ENCODE measurements at places on chromosomes 12 and 14.

- DNase-seq = no peak
Observed at GRCh38 chr14:104040539-104040938, 45.0 kb upstream of the ASPG start.

DNA sequence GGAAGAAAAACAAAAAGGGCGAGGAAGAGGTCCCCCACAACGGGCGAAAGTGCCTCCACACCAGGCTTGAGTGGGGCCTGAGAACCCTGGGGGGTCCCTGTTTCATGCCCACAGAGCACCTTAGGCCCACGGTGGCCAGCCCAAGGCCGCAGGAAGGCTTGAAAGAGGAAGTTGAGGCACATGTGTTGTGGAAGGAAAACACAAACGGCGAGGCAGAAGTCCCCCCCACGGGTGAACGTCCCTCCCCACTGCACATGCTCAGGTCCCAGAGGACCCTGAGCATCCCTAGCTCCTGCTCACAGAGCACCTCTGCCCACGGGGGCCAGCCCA is 371.5 kb downstream of the ALG10 start:
- DNase-seq = no peak

GRCh38 chr12:49779581-49779980 is 38.2 kb downstream of the TMBIM6 start:
- DNase-seq = no peak

DNA sequence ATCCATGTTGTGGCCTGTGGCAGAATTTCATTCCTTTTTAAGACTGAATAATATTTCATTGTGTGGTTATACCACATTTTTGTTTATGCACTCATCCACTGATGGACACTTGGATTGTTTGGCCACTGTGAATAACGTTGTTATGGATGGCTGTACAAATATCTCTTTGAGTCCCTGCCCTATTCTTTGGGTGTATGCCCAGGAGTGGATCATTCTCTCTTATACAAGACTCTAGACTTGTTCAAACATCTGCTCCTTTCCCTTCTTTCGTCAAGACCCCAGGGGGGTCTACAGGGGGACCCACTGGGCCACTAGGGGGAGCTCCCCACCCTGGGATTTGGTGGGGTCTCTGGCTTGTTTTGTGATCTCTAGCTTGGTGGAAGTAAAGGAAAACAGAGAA is 77.4 kb downstream of the FBXL14 start:
- DNase-seq = peak; percentile 94

- DNase-seq = peak; percentile 37
Observed at GRCh38 chr12:104469523-104469922, 12.8 kb downstream of the CHST11 start.

GRCh38 chr12:96228566-96229248 is 34.5 kb downstream of the ELK3 start:
- DNase-seq = no peak

GRCh38 chr14:75335571-75335970 is 56.9 kb downstream of the FOS start:
- no peak for DNase-seq

GRCh38 chr12:46218322-46219095 is 50.3 kb downstream of the SLC38A1 start:
- DNase-seq = no peak

DNA sequence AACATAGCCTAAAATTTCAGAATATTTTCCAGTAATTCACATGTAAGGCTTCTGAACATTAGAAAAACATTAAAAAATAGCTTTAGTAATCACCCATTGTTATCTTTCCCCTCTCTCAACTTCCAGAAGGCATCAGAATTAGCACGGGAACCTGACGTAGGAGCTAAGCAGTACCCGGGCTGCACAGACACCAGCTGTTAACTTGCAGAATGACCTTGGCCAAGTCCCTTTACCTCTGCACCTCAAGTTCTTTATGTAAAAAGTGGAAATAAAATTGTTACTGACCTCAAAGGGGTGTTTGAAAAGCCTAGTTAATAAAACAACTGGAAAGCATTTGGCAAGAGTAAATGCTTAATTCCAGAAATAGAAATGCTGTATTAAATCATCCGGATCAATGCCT is 7.2 kb downstream of the TPH2 start:
- DNase-seq = no peak

- no peak for DNase-seq
Observed at GRCh38 chr12:93335603-93336162, 42.0 kb upstream of the NUDT4 start.

DNA sequence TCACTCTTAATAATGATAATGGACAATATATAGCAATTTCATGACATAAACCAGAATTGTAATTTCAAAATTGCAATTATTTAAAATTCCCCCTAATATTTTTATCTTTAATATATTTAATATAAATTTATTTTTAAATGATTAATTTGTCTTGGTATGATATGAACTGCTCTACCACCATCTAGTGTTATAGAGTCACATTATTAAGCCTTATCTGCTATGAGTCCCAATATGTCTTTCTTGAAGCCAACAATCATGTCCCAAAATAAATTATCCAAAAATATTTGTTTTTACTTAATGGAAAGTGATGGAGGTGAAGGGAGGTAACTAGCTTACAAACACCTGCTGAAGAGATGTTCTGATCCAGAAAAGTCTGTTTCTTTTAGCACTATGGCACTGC is 151.4 kb downstream of the KCNC2 start:
- no peak for DNase-seq

- no peak for DNase-seq
Observed at GRCh38 chr14:55272387-55272786, 1.2 kb downstream of the FBXO34 start.

- no peak for DNase-seq
Observed at GRCh38 chr12:120276734-120277133, 11.2 kb upstream of the PXN start.

GRCh38 chr12:87155621-87156020 is 873.6 kb downstream of the C12orf50 start:
- DNase-seq = no peak

DNA sequence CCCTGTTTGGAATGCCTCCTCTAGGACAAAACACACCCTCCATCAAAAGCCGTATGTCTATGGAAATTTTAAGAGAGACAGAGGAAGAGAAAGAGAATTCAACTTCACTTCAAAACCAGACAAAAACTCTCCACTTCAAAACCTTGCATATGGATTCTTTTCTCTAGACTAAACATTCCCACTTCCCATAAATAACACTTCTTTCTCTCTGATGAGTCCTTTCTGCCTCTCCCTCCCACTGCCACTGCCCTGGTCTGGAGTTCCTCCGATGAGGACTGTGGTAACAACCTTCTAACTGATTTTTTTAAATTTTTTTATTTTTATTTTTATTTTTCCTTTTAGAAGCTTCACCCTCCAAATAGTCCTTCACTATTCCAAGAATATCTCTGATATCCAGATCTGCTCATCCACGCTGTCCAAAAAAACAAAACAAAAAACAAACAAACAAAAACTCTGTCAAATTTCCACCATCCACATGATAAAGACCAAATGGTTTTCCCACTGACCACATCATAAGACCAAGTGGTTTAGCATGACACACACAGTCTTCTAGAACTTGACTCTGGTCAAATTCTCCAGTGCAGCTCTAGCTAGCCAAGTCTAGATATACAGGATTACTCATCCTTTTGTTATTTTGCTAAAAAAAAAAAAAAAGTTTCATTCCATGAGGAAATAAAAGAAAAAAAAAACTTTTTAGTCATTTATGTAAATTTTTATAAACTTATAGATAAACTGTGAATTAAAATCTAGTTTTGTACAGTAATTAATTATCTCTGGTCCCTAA is 256.0 kb downstream of the PPFIA2 start:
- DNase-seq = no peak

GRCh38 chr14:57771801-57772200 is 94.1 kb downstream of the SLC35F4 start:
- no peak for DNase-seq

GRCh38 chr12:31887109-31887811 is 72.0 kb upstream of the RESF1 start:
- no peak for DNase-seq

- DNase-seq = no peak
Observed at GRCh38 chr14:67762051-67762450, 54.3 kb downstream of the ZFYVE26 start.

- DNase-seq = no peak
Observed at GRCh38 chr14:21406213-21406612, 22.4 kb upstream of the SUPT16H start.

DNA sequence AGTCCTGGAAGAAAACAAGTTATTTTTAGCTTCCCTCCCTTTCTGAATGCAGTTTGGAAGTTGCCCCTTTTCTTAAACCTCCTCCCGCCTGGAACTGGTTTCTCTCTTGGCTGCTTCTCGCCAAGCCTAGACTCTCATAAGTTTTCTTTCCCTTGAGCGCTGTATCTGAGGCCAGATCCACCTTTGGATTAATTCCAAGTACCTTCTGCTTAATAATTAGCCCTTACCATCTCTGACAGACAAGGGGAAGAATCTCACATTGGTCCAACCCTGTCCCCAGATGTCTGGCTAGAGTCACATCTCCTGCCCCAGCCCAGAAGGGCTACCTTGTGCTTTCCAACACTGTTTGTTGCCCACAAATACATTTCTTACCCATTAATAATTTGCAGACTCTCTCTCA is 161.8 kb upstream of the RGS6 start:
- DNase-seq = no peak

GRCh38 chr12:132506328-132507160 is 16.6 kb downstream of the FBRSL1 start:
- DNase-seq = peak; percentile 79

- peak; percentile 73 for DNase-seq
Observed at GRCh38 chr12:54428050-54429013, 9.3 kb upstream of the ITGA5 start.

GRCh38 chr14:90381999-90382451 is 14.8 kb upstream of the CALM1 start:
- peak; percentile 81 for DNase-seq

GRCh38 chr14:70822530-70823185 is 13.3 kb upstream of the MAP3K9 start:
- DNase-seq = peak; percentile 94

GRCh38 chr14:30621354-30621939 is 672 bp upstream of the SCFD1 start:
- DNase-seq = peak; percentile 61

- no peak for DNase-seq
Observed at GRCh38 chr14:66440801-66441200, 45.4 kb upstream of the CCDC196 start.

GRCh38 chr12:94762943-94763342 is 112.6 kb upstream of the TMCC3 start:
- DNase-seq = no peak

- DNase-seq = peak; percentile 86
Observed at GRCh38 chr14:59632381-59632780, 55.8 kb upstream of the CCDC175 start.

DNA sequence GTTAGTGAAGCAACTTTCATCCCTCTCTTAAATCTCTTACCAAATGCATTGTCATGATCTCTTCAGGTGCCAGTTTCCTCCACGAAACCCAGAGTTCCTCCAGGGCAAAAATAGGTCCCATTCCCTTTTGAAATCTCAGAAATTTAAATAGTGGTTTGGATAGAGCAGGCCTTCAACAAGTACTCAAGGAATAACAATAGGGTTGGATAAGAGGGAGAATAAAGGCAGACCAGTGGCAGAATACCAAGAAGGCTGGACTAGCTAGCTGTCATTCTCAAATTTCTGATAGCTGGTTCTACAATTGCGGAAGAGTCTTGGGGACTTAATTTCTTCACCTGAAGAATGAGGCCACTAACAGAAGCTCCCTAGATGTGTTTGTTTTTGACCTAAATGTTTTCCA is 62.5 kb downstream of the PKP2 start:
- DNase-seq = no peak

DNA sequence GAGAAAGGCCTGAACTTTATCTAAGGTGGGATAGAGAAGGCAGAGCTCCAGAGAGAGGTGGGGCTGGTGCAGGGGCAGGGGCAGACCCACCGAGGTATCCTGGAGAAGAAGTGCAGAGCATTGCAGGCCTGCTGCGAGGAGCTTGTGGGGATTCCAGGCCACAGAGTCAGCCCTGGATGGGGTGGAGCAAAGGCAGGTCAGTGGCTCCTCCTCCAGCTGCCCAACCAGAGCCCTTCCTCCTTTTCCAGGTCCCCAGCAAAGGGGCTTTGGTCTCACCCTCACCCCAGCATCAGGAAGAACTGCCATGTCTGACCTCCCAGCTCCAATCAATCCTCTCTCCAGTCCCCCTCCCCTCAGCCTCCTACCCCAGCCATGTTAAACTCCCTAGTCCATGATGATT is 19.8 kb upstream of the ZNF740 start:
- no peak for DNase-seq

GRCh38 chr12:97017213-97017612 is 110.2 kb downstream of the NEDD1 start:
- DNase-seq = no peak

DNA sequence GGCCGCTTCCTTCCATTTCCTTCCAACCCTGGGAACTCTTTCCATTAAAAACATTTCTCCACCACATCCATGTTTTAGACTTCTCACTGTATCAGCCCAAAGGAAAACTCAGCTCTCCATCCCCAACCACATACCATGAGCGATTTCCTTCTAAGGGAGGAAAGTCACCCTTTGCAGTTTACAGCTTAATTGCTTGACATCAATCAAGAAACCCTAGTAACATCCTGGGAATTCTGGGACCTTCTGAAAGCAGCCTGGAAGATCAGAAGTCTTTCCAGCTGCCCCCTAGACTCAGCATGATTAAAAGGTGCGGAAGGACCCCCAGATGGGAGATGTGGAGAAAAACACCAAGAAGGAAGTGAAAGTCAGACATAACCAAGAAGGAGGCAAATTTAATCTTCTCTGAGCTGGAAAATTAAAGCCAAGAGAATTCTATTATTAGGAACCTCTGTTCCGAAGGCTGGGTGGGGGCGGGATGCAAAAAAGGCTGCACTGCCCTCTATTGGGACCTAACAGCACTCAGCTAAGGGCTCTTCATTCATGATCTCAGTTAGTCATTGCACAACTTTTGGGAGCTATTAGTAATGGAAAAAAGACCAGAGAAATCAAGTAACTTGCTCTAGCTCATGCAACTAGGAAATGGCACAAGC is 73.3 kb upstream of the PLXNC1 start:
- peak; percentile 83 for DNase-seq

- no peak for DNase-seq
Observed at GRCh38 chr14:99191395-99192027, 80.5 kb downstream of the BCL11B start.

DNA sequence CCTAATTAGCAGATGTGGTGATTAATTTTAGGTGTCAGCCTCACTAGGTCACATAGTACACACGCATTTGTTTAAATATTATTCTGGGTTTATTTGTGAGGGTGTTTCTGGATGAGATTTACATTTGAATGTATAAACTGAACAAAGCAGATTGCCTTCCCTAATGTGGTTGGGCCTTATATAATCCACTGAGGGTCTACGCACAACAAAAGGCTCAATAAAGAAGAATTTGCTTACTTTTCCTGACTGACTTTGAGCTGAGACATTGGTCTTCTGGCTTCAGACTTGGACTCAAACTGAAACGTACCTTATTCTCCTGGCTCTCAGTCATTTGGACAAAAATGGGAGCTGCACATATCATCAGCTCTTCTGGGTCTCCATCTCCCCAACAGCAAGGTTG is 1132.3 kb upstream of the FLRT2 start:
- DNase-seq = no peak
